ENCODE measurements at places on chromosomes 1 and 21.

DNA sequence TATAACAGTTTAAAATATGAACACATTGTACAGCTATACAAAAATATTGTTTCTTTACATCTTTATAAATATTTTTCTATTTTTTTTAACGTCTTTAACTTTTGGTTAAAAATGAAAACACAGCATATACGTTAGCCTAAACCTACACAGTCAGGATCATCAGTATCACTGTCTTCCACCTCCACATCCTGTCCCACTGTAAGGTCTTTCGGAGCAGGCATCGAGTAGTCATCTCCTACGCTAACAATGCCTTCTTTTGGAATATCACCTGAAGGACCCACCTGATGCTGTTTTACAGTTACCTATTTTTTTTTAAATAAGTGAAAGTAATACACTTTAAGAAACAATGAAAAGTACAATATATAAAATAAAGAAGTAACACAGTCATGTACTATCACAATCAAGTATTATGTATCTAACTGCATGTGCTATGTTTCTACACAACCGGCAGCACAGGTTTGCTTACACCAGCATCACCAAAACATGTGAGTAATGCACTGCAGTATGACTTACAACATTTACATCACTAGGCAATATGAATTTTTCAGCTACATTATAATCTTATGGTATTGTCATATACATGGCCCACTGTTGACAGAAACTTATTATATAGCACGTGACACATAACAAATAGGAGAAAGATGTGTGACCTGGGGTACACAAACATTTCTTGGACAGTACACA lies 254.4 kb downstream of the AKT3 start:
- no peak for DNase-seq

- no peak for DNase-seq
These were observed 68.7 kb upstream of the CNTN2 start for GRCh38 chr1:204974327-204974726.

GRCh38 chr1:31373056-31373896 lies at the start of gene FABP3:
Gene FABP3, minus strand, starts transcription at chr1:31373076. Its CDS starts 62 bp downstream, at chr1:31373014.
- peak; percentile 29 for DNase-seq

- DNase-seq, result no peak
These were observed 9.7 kb upstream of the SRP9 start for GRCh38 chr1:225767634-225768540.

GRCh38 chr21:44889625-44890337 lies 16.3 kb upstream of the PTTG1IP start:
- DNase-seq, result no peak

- DNase-seq, result no peak
These were observed at the start of gene KCNK2 for GRCh38 chr1:215082532-215083382. Gene KCNK2, plus strand, starts transcription at chr1:215082737. Its CDS starts 649 bp downstream, at chr1:215083386.

DNA sequence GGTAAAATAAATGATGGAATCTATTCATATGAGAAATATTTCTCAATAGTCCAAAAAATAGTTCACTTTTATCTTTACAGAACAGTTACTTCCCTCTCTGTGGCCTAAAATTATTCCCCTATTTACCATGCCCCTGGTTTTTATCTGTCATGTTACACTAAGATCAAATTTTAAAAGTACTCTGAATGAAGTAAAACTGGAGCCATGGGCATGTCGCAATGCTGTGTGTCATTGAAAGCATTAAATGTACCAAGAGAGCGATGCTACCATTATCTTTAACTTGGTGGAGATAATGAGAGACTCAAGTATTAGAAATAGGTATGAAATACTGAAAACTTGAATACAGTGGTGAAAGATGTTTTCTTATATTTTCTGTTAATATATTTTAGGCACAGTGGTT lies 146.2 kb downstream of the KCNT2 start:
- no peak for DNase-seq

- DNase-seq, result no peak
These were observed 24.1 kb downstream of the SLC45A3 start for GRCh38 chr1:205656236-205656635.

DNA sequence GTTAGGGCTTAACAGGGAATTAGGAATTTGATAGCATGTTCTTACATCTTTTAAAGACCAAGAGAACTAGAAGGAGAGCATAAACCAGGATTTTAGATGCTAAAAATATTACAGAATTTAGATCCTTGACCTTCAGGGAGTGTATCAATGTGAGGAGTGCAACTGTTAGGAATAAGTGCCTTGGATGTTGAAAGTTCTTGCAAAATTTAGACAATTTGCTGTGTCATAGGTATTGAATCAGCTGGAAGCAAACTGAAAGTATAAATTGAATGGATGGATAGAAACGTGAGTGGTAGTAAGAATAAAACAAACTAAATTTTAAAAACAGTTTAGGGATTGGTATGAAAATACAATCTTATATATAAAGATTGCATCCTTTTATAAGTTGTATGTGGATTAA lies 27.7 kb downstream of the PPP1R12B start:
- DNase-seq, result no peak

GRCh38 chr1:70856201-70856600 lies 191.4 kb downstream of the PTGER3 start:
- no peak for DNase-seq

- no peak for DNase-seq
These were observed 172.7 kb upstream of the ZP4 start for GRCh38 chr1:238063454-238063853.

DNA sequence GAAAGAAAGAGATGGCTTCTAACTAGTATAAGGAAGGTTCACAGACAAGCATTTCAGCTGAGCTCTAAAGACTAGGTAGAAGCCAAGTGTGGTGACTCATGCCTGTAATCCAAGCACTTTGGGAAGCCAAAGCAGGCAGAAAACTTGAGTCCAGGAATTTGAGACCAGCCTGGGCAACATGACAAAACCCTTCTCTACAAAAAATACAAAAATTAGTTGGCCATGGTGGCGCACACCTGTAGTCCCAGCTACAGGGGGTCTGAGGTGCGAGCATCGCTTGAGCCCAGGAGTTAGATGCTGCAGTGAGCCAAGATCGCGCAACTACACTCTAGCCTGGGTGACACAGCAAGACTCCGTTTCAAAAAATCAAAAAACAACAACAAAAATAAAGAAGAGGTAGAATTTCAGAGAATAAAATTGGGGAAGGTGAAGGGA lies 27.8 kb downstream of the FBXO42 start:
- no peak for DNase-seq

DNA sequence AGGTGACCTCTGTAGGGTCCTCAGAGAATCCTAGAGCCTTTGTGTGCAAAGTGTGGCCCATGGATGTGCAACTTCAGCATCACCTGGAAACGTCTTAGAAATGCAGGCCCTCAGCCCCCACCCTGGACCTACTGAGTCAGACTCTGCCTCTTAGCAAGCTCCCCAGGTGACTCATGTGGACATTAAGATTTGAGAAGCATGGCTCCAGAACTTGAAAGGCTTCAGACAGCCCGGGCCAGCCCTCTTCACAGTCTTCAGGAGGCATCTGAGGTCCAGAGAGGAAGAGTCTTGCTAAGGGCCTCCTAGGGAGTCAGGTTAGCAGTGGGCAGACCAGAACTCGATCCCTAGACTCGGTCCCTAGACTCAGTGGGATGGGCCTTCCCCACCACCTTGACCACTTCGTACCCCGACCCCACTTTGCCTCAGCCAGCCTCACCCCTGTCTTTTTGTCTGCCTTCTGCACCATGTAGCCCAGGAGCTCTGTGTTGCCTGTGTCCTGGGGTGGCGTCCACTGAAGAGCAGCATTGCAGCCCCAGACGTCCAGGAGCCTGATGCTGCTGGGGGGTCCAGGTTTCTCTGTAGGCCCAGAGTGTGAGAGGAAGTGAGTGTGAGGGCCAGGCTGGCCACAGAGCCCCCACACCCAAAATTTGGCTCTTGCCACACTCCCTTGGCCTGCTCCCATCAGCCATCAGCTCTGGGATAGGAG lies 4.8 kb downstream of the MYBPH start:
- DNase-seq, result peak; percentile 11

DNA sequence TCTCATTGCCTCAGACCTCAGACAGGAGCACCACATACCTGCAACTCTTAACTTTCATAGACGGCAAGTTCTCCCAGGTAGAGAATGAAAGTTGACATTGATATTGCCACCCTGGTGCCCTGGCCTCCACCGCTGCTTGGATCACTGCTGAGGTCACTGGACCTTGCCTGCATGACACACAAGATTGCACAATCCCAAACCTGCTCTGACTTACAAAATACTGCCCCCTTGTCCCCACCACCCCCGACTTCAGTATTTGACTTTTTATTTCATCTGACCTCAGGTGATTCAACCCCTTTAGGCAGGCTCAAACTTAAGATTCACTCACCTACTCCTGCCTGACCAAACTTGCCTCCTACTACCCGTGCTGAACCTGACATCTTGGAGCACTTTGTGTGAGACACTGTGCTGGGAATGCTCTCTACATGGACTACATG lies 43.1 kb upstream of the S1PR1 start:
- DNase-seq, result no peak

DNA sequence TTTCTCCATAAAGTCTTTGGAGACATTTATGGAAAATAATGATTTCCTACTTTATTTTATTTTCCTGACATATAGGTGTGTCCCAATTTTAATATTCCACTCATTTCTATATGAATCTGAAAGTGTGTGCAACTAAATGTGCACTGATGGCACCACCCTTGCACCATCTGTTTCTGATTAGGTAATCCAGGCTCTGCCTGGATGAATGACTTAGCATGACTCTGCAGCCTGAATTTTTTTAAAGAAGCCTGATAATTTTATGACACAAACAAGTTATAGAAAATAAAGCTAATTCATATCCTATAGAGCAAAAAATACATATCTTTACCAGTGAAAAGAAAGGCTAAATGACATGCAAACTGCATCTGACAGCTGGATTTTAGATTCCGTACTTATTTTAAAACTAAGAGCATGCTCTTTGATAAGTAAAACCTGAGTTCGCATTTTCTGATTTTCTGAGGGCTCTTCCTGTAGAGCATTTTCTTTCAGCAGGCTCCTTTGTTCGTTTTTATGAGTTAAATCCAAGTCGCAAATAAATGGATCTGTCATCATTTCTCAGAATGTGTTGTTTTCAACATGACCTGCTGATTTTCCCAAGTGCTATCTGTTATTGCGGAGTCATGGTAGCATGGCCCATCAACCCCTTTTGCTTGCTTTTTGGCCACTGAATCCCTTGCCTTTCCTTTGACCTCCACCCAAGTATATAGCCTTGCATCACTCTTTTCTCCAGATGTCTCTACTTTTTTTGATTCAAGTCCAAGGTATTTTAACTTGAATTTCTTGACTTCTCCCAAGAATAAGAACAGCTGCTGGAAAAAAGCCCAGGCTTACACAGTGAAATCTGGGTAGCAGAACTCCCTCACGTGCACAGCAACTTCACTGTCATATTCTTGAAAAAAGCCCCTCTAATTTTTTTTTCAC lies 52.8 kb upstream of the LYPLAL1 start:
- no peak for DNase-seq

- DNase-seq, result no peak
These were observed 17.8 kb downstream of the COPA start for GRCh38 chr1:160325252-160325651.

Data from activated T-cell treated with anti-CD3 and anti-CD28 coated beads, Interleukin-2, amount 50 U/mL, for 1 hour (primary cell).